ENCODE measurements at places on chromosomes 5 and 9. TPM values are rescaled to one million over a fixed set of nuclear protein-coding genes. Genes with fewer than 3 reads are reported as not detected.

The CDC20B gene
- not detected for total RNA-seq

The INSL6 gene
- not detected for total RNA-seq

The SERF1B gene
- total RNA-seq: 22.9 TPM

The LMNB1 gene
- 11.8 TPM for total RNA-seq

The ENG gene
- 322 TPM for total RNA-seq

The SLC6A7 gene
- total RNA-seq: not detected

The ITK gene
- total RNA-seq: 8.1 TPM

The GPRIN1 gene
- total RNA-seq: 1.4 TPM

The ATOX1 gene
- 62.4 TPM for total RNA-seq

The IRF1 gene
- 59.5 TPM for total RNA-seq

The AK8 gene
- 0.55 TPM for total RNA-seq

The MEIKIN gene
- not detected for total RNA-seq

The GALNT12 gene
- total RNA-seq: 28.3 TPM

The TMEM252 gene
- not detected for total RNA-seq

The SUSD3 gene
- total RNA-seq: 4.8 TPM

The NFIL3 gene
- total RNA-seq: 26.2 TPM

The SVEP1 gene
- 88.1 TPM for total RNA-seq

The SOWAHA gene
- not detected for total RNA-seq

The PCDHGA12 gene
- total RNA-seq: 7.6 TPM

The GFI1B gene
- total RNA-seq: 0.52 TPM

The ECM2 gene
- 13.8 TPM for total RNA-seq

The PCDHGA2 gene
- 2.5 TPM for total RNA-seq

The IL7R gene
- total RNA-seq: 226 TPM

The PCDHB16 gene
- 4.1 TPM for total RNA-seq

The C5orf34 gene
- total RNA-seq: 2.6 TPM

The PCDHB7 gene
- total RNA-seq: 2.8 TPM

The OR1J2 gene
- total RNA-seq: not detected

The GKAP1 gene
- 5.4 TPM for total RNA-seq

The SAXO1 gene
- 0.12 TPM for total RNA-seq

The ADGRD2 gene
- not detected for total RNA-seq

The C8G gene
- total RNA-seq: 1.1 TPM

The LTC4S gene
- total RNA-seq: 22.6 TPM

The ARL14EPL gene
- not detected for total RNA-seq

The RFESD gene
- 3.7 TPM for total RNA-seq

The ACOT12 gene
- total RNA-seq: not detected

The C9orf153 gene
- total RNA-seq: 0.23 TPM

The FAT2 gene
- 0.41 TPM for total RNA-seq

The PTGDS gene
- total RNA-seq: 477 TPM

The PCDH12 gene
- 17.0 TPM for total RNA-seq

The TMOD1 gene
- 11.3 TPM for total RNA-seq

The DDX4 gene
- total RNA-seq: not detected

The GNA14 gene
- total RNA-seq: 15.7 TPM

The DPYSL3 gene
- 52.8 TPM for total RNA-seq

The SLC6A18 gene
- total RNA-seq: not detected

The SCGB3A2 gene
- 186 TPM for total RNA-seq

The BAAT gene
- total RNA-seq: 1.0 TPM

The CCDC192 gene
- total RNA-seq: not detected

The DAB2 gene
- 145 TPM for total RNA-seq

The SEMA5A gene
- 38.9 TPM for total RNA-seq

The CCDC180 gene
- total RNA-seq: 4.0 TPM

The WDR38 gene
- not detected for total RNA-seq

The TUSC1 gene
- 15.0 TPM for total RNA-seq

The CFAP77 gene
- not detected for total RNA-seq

The ANKRD34B gene
- 0.35 TPM for total RNA-seq

The UAP1L1 gene
- 30.7 TPM for total RNA-seq

The CBY3 gene
- total RNA-seq: not detected
